CD4-positive, alpha-beta T cell treated with Interferon alpha-2 for 1 hour (primary cell): ENCODE measurements at places on chromosomes 12 and 14.

- no peak for DNase-seq
These were observed 20.1 kb downstream of the MDM2 start for GRCh38 chr12:68827895-68828671.

- no peak for DNase-seq
These were observed 83.2 kb downstream of the DAD1 start for GRCh38 chr14:22505697-22506377.

DNA sequence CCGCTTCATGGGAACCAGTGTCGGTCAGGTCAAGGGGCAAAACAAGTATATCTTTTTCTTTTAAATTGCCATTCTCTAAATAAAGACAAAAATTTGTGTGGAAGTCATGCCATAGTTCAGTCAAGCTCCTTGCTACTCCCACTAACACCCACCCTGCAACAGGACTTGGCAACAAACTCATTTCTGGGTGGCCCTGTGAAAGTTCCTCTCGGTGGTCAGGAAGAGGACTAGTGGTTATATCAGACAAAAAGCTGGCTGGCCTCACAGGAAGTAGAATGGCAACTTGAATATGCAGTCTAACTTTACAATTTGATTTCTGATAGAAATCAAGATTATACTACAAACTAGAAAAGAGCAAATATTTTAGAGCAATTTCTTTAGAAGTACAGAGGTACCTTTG lies 11.2 kb downstream of the DHRS7 start:
- no peak for DNase-seq

- DNase-seq, result peak; percentile 5
These were observed 103.3 kb downstream of the RBM19 start for GRCh38 chr12:113862590-113863454.

- DNase-seq, result no peak
These were observed 61.1 kb downstream of the ATP2A2 start for GRCh38 chr12:110342157-110342556.

- DNase-seq, result no peak
These were observed 325.1 kb downstream of the ALG10 start for GRCh38 chr12:34347367-34347766.

DNA sequence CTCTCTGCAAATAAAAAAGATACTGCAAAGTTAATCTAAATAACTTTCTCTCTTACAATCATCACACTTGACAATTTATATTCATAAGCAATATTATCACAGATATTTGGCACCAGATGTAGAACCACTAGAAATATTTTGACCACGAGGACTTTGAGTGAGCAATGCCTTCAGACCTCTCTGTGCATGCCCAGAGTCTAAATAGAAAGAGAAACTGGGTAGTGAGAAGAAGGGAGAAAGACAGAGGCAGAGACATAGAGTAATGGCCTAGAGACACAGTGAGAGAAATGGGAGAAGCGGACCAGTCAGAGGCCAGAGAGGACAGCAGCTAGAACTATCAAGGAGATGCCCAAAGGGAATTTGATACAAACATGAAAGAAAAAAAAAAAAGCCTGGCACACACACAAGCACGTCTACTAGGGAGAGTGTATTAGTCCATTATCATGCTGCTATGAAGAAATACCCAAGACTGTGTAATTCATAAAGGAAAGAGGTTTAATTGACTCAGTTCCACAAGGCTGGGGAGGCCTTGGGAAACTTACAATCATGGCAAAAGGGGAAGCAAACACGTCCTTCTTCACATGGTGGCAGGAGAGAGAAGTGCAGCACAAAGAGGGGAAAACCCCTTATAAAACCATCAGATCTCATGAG lies 41.1 kb downstream of the BMP4 start:
- no peak for DNase-seq

DNA sequence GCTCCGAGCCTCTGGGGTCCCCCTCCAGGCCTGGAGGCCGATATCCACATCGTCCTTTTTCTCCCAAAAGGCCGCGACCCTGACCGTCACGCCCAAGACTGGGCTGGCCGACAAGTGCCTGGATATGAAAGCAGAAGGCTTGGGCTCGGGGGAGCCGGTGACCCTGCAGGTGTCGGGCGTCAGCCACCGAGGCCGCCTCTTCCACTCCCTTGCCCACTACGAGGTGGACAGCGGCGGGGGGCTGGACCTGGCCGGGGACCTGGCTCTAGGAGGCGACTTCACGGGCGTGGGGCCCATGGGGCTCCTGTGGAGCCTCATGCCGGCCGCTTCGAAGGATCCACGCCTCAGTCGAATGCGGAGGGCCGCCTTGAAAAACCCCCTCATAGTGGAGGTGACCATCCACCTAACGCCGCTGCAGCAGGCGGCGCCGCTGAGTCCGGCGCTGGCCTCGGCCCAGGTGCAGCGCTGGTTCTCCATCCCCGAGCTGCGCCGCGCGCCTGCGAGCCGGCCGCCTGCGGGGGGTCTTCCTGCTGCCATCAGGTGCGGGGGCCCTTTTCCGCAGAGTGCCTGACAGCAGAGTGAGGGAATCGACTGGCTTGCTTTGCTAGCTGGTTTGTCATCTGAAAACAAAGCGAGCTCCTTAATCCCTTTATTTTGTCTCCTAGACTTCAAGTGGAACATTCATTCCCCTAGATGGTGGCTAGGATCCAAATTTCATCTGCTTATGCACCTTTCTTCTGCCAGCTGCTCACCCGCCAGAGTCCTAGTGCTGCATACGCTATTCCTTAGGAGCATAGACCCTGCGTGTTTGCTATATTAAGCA lies 10.6 kb upstream of the DNAL1 start:
- DNase-seq, result no peak

DNA sequence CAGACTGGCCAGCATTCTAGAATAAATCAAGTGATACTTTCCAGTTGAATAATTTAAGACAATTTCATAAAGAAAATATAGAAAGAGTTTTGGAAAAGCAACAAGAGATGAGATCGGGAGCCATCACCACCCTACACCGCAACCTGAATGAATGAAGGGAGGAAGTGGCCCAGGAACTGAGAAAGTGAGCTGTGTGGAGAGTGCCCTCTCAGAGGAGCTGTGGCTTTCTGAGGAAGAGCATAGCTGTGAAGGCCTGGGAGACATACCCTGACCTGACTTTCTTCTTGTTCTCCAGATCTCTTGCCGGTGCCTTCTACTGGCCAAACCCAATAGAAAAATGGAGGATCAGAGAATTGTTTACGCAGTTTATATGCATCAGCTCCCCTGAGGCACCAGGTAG lies 79.3 kb upstream of the TSPAN8 start:
- DNase-seq, result no peak

GRCh38 chr14:101992708-101993107 lies 28.3 kb downstream of the DYNC1H1 start:
- DNase-seq, result peak; percentile 38

DNA sequence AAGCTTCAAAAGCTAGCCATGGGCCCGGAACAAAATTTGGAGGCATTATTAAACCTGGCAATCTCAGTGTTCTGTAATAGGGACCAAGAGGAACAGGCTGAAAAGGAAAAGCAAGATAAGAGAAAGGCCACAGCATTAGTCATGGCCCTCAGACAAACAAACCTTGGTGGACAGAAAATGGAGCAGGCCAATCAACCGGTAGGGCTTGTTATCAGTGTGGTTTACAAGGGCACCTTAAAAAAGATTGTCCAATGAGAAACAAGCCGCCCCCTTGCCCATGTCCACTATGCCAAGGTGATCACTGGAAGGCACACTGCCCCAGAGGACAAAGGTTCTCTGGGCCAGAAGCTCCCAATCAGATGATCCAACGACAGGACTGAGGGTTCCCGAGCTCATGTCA lies 653.9 kb upstream of the TMEM132C start:
- no peak for DNase-seq

GRCh38 chr14:67060546-67060945 lies 128.7 kb upstream of the GARIN2 start:
- DNase-seq, result no peak

GRCh38 chr12:79547735-79548609 lies 142.8 kb downstream of the PAWR start:
- peak; percentile 6 for DNase-seq

- DNase-seq, result no peak
These were observed 467.8 kb downstream of the EGLN3 start for GRCh38 chr14:33483110-33483509.

GRCh38 chr12:78612190-78612589 lies 252.4 kb upstream of the SYT1 start:
- no peak for DNase-seq

- no peak for DNase-seq
These were observed 104.1 kb downstream of the IGF1 start for GRCh38 chr12:102376181-102376747.

- no peak for DNase-seq
These were observed 123.8 kb downstream of the KCNH5 start for GRCh38 chr14:62921466-62921865.

GRCh38 chr12:106780010-106780631 lies 5.6 kb downstream of the RIC8B start:
- DNase-seq, result no peak

GRCh38 chr12:10771132-10771733 lies 31.2 kb downstream of the TAS2R7 start:
- DNase-seq, result no peak

DNA sequence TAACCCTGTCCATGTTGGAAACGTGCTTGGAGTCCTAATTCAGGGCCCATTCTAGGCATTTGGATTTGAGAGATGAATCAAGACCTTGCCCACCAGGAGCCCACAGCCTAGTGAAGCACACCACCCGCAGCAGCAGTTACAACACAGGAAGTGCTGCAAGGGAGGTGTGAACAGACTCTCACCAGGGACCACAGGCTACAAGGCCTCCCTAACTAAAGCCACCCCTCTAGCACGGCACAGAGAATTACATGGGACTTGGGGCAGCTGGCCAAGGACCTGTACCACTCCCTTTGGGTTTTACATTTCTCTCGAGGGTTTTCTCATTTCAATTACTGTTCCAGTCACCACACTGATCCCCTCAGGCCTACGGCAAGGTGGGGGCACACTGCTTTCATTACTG lies 49.5 kb upstream of the FOXN3 start:
- DNase-seq, result peak; percentile 62

GRCh38 chr12:16385782-16386646 lies 38.6 kb downstream of the MGST1 start:
- DNase-seq, result no peak

DNA sequence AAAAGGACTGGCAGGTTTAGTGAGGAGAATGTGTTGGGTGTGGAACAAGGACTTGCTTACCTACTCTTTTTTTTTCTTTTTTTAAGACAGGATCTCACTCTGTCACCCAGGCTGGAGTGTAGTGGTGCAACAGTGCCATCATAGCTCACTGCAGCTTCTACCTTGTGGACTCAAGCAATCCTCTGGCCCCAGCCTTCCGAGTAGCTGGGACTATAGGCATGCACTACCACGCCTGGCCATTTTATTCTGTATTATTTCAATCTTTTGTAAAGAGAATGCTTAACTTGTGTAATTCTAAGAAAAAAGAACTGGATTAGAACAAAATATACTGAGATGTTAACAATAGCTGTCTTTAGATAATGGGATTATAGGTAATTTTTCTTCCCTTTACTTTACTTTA lies 1.9 kb upstream of the VRTN start:
- no peak for DNase-seq

DNA sequence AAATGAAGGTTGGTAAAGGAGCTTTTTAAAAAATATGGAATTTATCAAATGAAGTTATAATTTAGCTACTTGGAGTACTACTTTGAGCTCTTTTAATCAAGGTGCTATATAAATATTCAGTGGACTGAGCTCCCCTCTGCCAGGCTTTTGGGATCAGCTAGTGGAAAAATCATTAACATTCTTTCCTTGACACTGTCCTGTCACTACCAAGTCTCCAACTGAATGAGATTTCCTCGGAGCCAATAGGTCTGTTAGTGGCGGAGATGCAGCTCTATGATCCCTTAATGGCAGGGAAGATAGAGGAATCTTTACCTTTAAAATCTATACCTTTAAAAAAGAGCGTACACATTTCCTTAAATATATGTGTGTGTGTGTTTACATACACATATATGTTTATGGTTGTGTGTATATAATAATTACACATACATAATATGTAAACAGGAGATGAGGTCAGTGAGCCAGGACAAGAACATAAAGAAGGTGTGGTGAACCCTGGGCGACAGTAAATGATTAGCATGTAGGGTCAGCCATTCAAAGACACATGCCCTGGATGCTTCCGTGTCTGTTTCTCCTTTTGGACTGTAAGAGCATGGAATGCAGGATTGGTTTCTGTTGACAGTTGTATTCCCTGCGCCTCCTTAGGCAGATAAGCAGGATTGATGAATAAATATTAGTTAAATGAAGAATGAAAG lies 47.7 kb upstream of the ATP2A2 start:
- no peak for DNase-seq

DNA sequence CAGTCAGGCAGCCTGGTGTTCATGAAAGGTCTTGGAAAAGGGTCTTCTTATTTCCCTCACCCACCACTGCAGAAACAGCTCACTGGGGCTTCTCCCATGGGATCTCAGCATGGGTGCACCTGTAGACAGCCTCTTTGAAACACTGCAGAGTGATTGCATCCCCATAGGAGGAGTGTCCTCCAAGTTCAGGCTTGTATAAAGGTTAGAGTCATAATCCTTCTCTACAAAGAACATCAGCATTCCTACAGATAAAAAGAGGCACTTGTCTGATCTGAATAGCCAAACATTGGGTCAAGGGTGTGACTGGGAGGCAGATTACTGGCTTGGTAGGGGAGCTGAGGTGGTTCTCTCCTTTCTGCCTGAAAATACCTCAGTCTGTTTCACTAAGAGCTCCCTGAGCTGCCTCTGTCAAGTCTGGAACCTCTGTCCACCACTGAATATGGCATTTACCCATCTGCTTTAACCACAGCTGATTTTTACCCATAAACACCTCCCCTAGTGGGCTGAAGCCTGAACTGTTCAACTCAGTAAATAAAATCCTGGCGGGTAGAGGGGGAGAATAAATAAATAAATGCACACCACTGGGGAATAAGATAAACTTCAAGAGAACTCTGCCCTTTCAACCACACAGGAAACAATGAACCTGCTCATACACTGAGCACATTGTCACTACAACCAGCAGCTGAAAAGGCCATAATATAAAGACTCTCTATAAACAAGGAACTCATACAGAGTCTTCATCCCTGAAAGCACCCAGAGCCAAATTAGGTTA lies 120.7 kb upstream of the SCAF11 start:
- DNase-seq, result no peak

DNA sequence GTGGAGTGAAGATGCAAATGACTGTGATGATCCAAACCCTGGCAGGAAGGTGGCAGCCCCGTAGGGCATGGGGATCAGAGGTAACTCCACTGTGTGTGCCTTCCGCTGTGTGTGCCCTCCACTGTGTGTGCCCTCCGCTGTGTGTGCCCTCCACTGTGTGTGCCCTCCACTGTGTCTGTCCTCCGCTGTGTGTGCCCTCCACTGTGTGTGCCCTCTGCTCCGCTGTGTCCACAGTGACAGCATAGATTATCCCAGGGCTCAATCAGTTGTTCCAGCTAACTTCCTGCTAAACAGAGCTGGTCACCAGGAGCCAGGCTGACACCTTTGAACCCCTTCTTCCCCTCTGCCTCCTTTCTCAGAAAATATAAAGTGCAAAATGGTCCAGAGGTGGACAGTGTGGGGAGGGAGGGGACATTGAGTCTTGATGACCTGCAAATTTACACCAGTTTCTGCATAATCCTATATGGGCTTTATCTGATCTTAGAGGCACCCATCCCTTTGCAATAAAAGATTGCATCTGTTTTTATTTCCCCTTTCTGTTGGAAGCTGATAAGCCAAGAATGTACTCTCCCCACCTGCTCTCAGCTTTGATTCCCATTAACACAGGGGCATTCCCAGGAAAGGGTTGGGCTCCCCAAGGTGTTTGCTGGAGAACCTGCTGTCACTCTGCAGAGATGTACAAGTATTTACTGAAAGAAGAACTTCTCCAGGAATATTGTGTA lies 21.6 kb upstream of the HNF1A start:
- no peak for DNase-seq

GRCh38 chr12:109892165-109892715 lies 7.8 kb upstream of the TCHP start:
- no peak for DNase-seq
